ENCODE measurements at places on chromosomes 1 and 21. TPM values are rescaled to one million over a fixed set of nuclear protein-coding genes. Genes with fewer than 3 reads are reported as not detected.

The LORICRIN gene
- polyA plus RNA-seq = not detected

DNA sequence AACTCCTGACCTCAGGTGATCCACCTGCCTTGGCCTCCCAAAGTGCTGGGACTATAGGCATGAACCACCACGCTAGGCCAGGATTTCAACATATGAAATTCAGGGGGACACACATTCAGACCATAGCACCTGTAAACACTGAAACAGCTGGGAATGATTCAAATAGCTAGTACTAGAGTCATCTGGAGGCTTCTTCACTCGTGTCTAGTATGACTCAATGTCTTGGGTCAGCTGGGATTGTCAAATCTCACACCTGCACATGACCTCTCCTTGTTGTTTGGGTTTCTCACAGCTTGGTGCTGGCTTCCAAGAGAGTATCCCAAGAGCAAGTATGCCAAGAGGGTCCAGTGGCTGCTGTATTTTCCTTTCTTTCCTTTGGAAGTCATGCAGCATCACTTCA, 75.1 kb downstream of the PGM1 start:
- no peak for DNase-seq

The APOBEC4 gene
- polyA plus RNA-seq = not detected

DNA sequence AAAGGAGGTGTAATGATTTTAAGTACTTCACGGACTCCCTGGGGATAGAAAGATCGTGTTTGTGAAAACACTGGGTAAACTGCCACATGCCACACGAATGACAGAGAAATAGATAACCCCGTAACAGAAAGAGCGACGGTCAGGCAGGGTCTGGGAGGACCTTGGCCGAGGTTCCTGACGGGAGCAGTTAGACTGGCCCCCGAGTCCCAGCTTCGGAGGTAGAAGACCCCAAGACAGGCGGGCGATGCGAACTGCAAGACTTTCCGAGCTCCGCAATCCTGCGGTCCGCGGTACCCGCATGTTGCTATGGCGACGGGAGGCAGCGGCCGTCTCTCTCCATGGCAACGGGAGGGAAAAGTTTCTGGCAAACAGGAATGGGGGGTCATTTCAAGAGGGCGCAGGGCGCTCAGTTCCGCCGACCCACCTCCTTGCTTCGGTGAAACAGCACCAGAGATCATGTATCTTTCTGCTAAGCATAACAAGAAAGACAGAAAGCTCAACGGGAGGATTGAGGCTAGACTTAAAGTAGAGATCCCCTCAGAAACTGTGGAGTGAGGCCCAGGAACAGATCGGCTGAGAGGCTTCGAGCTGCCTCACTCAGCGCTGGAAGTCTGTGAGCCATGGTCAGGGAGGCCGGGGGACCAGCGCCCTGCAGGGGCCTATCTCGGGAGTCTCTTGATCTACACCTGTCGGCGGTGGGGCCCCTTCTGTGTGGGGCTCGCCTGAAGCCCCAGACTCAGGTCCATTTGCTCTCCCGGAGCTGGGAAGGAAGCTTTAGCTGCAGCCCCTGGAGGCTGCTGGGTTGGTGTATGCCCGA, 685 bp upstream of the SYT6 start:
- no peak for DNase-seq

- DNase-seq = no peak
Observed at GRCh38 chr1:58166417-58166816, 380.1 kb downstream of the OMA1 start.

The CA14 gene
- polyA plus RNA-seq = not detected
